ENCODE measurements at places on chromosomes 3 and 15.

- peak; percentile 6 for DNase-seq
Measured at GRCh38 chr15:82805994-82806406, at the start of gene FSD2. FSD2 (minus strand) TSS chr15:82806069; CDS start chr15:82787390, 18,679 bp downstream.

GRCh38 chr3:12165909-12166308 lies 7.2 kb upstream of the TIMP4 start:
- no peak for DNase-seq

- DNase-seq = peak; percentile 75
Measured at GRCh38 chr15:68843425-68844311, 23.0 kb upstream of the ANP32A start.

- DNase-seq = no peak
Measured at GRCh38 chr3:107588217-107588616, 65.5 kb downstream of the BBX start.

DNA sequence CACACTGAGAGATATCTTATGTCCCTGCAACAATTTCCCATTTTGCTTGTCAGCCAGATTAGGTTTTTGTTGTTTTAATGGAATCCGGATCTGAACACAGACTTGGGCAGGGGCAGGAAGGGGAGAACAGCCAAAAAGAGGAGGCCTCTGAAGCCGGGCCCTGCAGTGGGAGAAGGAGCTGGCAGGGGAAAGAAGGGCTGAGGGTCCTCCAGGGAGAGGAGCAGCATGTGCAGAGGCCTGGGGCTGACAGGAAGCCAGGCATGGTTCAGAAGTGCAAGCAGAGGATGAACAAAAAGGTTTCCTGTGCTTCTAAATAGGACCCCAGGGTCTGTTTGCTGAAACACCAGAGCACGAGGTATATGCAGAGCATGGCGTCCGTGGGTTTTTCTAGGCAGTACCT lies 49.1 kb upstream of the POMGNT2 start:
- DNase-seq = no peak

GRCh38 chr3:161890147-161890625 lies 393.6 kb downstream of the OTOL1 start:
- DNase-seq = no peak

DNA sequence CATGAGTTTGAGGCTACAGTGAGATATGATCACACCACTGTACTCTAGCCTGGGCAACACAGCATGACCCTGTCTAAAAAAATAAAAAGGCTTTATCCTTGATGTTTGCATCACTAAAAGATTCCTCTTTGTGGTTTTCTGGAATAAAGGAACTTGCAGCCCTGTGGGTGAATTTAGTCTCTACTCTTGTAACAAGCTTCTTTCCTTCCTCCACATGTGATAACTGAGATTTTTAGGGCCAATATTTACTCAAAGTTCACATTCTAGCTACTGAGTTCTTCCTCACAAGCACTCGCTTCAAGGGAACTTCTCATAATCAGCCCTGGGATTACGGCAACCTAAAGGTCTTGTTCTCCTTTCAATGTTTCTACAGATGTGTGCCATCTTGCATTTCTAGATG lies 24.6 kb downstream of the COMMD2 start:
- no peak for DNase-seq

DNA sequence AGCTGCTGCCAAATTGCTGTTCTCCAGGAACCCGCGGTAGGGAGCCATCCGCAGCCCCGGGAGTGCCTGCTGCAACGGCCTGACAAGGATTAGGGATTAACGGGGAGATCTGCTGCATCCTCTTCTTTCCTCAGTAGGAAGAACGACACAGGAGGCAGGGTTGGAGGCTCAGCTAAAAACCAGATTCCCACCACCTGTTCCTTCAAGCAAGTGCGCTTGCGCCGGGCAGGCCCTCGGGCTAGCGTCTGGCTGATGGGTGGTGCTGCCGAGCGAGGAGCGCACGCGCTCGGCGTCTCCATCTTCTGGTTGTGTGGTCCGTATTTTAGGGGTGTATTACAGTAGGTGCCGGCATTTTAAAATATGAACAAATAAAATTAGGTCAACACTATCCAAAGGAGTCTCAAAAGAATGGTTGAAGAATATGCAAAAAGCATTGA lies 25.4 kb upstream of the SLC25A26 start:
- peak; percentile 86 for DNase-seq

DNA sequence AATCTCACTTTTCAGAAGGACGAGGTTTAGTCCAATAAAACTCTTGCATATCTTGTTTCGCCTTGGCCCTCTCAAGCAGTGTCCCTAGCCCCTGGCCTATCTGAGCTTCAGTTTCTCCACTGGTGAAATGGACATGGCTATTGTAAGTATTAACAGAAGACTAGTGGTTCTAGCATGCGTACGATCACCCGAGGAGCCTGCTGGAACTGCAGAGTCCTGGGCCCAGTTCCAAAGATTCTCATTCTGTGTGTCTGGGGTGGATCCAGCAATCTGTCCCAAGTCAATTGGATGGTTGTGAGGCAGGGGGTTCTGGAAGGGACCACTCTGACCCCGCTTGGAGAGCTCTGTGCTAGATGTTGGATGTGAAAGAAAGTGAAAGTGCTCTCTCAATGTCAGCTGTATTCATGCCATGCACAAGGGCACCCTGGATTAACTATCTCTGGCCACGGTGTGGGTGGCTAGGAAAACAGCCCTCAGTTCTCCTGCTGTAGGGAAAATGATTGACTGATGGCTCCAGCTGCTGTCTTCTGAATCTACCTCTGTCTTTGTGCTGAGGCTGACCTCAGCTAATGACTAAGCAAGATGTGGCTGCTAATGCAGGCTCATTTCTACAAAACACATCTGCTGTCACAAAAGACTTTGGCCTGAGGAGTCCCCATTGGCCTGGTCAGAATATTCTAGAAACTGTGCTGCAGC lies 1.9 kb upstream of the PLA1A start:
- no peak for DNase-seq

DNA sequence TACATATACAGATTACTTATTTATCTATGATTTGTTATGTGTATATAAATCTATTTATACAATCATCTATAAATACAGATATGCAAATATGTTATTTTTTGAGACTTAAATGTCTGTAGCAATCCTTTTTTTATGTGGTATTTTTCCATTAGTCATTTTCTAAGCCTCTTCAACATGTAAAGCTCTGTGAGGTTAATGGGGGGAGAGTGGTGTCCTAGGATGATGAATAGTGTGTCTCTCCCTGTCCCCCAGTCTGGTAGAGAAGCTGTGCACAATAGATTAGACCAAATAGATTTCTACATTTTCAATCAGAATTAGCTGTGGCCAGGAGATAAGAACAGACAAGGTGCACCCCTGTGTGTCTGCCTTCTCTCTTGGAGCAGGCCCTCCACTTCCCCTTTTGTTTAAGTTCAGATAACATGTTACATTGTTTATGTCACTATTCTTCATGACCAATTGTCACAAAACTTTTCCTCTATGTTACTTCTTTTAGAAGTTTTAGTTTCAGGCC lies 453.9 kb downstream of the LPP start:
- no peak for DNase-seq

- no peak for DNase-seq
Measured at GRCh38 chr15:81161160-81161673, 27.1 kb downstream of the CFAP161 start.

DNA sequence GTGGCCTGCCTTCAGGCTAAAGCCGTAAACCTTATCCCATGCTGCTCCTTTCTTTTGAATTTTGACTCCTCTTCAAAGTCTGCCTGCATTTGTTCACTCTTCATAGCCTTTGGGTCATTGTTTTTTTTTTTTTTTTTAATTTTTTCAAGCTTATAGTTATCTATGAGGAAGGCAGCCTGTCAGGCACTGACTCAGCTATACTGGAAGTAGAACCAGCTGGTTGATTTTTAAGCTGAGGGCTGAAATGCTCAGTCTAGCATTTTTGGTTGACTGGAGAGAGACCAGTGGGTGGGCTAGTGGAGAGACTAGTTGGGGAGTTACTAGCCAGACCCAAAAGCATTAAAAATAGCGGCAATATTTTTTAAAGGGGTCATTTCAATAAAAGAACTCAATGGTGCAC lies 44.1 kb downstream of the C3orf20 start:
- no peak for DNase-seq

GRCh38 chr3:104523136-104523535 lies 843.6 kb upstream of the ALCAM start:
- DNase-seq = no peak
